HuH-7.5 (cell line): ENCODE measurements at places on chromosomes 2 and 18.

GRCh38 chr2:239636808-239637207, 236.0 kb upstream of the HDAC4 start:
- DNase-seq = no peak

DNA sequence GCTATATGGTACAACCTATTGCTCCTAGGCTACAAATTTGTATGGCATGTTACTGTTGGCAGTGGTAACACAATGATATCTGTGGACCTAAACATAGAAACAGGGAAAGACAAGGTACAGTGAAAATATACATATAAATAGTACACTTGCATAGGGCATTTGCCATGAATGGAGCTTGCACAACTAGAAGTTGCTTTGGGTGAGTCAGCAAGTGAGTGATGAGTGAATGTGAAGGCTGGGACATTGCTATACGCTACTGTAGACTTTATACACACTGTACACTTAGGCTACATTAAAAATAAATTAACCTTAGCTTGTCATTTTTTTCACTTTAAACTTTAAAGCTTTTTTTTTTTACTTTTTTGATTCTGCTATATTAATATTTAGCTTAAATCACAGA, 500.0 kb upstream of the SETBP1 start:
- DNase-seq = no peak

DNA sequence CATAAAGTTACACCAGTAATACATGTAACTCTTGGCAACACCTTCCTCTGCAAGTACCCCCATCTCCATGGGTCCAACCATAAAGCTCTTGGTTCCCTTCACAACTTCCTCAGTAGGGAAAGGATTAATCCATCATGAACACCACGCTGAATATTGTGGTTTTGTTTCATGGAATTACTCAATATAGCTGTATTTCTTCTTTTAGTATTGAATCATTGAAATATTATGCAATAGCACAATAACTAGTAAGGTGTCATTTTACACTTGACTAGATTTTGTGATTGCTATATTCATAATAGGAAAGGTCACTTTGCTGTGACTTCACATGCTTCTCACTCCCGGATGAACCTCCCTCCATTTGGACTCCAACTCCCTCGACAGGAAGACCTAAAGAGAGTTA, 29.7 kb upstream of the PID1 start:
- DNase-seq = no peak

GRCh38 chr18:70523035-70523791, 234.4 kb downstream of the SOCS6 start:
- DNase-seq = no peak

GRCh38 chr2:12478151-12479064, 238.3 kb upstream of the TRIB2 start:
- peak; percentile 12 for DNase-seq

DNA sequence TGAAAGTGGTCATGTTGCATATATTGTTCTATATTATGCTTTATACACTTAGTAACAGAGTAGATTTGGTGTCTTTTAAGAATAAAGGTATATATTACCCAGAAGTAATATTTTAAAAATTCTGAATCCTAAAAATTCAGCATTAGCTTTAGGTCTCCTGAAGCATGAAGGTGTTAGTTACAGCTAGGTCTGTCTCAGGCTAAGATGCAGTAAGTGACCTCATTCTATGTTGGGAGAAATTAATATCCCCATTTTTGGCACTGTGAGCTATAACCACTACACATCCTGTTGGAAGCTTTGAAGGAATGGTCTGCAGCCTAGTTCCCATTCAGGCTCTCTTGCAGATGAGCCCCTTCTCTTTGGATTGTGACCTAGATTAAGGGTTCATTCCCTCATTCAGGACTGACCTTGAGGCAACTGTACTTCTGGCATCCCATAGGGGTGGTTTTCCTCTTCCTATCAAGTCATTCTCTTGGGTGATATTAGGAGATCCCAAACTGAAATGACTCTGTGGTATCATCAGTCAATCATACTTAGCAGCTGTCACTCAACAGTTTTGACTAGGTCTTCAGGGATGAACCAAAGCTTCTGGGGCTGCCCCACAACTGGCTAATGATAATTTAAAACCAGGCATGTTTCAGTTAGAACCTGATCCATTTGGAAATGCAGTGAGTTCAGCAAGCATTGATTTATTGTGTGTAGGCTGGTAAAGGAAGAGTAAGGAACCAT, 117.7 kb downstream of the GPD2 start:
- no peak for DNase-seq

GRCh38 chr2:12120281-12121150, 374.1 kb downstream of the LPIN1 start:
- DNase-seq = no peak

- no peak for DNase-seq
These were observed 82.6 kb upstream of the ST8SIA3 start for GRCh38 chr18:57269756-57270155.

DNA sequence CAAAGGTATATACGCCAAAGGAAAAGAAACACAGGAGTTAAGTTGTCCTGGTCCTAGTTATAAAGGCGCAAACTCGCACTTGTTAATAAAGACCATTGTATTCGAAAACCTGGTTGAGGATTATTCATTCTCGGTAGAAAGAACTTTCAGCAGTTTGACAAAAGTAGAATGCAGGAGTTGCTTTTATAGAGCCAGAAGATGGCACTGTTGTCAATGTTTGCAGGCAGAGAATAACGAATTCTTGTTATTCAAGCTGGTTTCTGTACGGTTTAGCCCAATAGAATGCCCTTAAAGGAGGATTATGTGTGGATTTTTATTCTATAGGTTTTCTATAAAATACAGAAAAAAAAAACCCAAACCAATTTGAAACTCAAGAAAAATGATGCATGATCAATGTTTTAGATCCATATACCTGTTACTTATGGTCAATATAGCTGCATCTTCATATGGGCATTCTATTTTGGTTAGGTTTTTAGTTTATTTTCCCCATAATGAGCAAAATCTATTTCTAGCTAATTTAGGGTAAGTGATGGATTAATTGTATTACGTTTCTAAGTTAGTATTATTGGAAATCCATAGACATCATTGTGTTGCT, 510.3 kb downstream of the PLCL1 start:
- no peak for DNase-seq

GRCh38 chr18:23471486-23471885, 18.4 kb downstream of the RIOK3 start:
- no peak for DNase-seq

- DNase-seq = peak; percentile 86
These were observed 8.9 kb downstream of the TNS1 start for GRCh38 chr2:217993817-217994463.

DNA sequence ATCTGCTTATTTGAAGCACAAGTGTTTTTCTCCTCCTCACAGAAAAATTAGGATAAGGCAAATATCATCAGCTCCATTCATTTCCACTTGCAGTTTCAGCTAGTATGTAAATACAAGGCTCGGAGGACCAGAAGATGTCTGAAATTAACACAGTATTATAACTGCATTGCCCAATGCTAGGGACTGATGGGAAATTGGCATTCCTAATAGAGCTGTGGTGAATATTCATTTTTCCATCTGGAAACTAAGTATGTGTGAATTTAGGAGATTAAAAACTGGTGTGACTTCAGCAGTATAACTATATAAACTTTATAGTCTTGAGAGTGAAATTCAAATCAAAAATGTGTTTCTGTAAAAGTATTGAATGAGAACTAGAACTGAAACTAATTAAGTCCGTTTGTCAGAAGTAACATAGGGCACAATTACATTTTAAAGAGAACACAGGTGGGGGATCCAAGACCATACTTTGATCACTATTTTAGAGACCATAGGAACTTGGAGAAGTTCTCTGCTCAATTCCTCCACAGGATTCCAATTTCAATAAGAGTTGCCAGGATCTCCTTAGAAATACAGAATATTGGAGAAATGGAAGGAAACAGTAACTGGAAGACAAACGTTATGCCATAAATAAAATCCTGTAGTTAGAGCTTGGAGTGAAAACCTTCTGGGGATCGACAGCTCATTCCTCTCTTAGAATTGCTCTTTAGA, 12.1 kb upstream of the ITGA6 start:
- no peak for DNase-seq

DNA sequence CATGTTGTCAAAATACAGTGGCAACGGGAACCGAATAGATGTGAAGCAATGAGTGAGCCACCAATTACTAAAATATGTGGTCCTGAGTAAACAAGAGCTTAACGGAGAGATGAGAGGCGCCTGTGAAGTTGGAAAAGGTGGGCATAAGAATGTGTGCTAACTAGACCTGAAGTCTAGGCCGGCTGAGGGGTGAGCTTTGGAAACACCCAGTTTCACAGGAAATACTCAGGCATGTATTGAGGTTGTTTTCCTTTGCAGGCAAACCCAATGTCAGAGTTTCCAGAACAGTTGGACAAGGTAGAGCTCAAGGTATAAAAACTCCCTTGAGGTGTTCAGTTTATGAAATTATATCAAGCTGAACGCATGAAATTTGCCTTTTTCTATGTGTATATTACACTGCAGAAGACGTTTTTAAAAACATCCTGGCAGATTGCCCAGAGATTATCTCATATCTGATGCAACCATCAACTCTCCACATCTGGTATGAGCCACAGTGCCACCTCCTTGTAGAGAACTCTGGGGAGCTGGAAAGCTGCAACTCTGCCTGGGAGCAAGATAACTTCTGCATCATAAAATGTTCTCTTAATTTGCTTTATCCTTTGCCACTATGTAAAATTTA, 3.9 kb upstream of the WDSUB1 start:
- DNase-seq = peak; percentile 12

DNA sequence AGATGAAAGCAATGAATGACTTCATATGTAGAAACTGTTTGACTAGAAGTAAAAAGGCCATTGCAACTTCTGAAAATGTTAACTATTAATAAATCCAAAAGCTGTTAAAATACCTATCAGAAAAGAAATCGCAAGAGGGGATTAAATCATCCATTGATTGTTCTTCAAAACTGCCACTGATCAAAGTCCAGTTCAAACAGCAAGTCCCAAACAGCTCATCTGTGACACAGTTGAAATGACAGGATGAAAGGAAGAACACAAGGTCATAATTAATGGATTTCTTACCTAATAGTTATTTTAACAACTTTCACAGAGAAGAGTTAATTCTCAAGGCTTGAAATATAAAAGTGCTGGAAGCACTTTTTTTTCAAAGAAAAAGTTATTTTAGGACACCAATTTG, 90.4 kb downstream of the SESTD1 start:
- DNase-seq = no peak

- no peak for DNase-seq
These were observed 36.1 kb upstream of the MPPE1 start for GRCh38 chr18:11944252-11944651.

- no peak for DNase-seq
These were observed 481.0 kb downstream of the TGIF1 start for GRCh38 chr18:3931013-3931315.

DNA sequence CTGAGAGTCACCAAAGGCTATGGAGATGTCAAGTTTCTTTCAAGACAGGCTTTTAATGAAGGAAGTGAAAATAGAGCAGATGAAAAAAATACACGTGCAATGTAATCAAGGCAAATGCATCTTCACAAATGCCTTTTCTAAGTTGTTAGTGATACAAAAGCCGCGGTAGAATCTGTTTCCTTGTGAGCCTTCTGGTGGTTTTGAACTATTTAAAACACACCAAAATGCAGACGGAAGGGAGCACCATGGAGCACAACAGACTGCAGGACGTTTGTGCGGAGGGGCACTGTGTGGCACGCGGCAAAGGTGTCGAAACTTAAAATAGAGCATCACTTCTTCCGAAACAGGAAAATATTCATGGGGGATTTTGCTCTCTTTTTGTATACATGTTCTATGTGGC, 65.0 kb upstream of the BOD1L2 start:
- DNase-seq = no peak

GRCh38 chr2:233489666-233490065, 76.9 kb downstream of the USP40 start:
- no peak for DNase-seq

GRCh38 chr18:62258093-62258492, 67.0 kb upstream of the TNFRSF11A start:
- no peak for DNase-seq

DNA sequence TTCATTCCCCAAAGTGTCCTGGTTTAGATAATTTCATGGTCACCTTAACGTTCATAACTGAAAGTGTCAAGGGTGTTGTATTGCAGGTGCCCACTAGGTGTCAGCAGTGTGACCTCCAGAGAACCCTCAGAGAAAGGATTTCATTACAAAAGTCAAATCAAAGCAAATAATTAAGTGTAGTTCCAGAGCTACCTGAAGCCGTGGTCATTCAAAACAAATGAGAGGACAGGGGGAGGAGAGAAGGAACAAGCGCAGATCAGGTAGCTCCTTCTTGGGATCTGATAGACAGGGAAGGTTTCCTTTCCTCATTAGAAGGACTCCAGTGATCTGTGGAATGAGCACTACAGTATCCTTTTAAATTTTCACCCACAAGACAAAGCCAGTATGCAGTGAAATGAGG, at the start of gene SLC9A4:
SLC9A4 (plus strand) TSS at position 207 of the 400 bp plus-strand sequence. CDS start 534 bp downstream, outside the sequence.
- peak; percentile 13 for DNase-seq

DNA sequence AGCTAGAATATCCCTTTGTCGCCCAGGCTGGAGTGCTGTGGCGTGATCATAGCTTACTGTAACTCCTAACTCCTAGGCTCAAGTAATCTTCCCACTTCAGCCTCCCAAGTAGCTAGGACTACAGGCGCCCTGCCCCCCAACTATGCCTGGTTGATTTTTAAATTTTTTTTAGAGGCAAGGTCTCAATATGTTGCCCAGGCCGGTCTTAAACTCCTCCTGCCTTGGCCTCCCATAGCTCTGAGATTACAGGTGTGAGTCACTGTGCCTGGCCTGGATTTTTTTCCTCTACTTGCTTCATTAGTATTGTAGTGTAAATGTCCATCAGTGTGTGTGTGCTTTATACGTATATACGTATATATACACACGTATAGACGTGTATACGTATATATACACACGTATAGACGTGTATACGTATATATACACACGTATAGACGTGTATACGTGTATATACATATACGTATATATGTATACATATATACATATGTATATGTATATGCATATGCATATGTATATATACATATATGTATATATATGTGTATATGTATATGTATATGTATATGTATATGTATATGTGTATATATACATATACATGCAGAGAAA, 124.4 kb downstream of the DIS3L2 start:
- DNase-seq = no peak

GRCh38 chr2:27847333-27847732, 42.9 kb downstream of the RBKS start:
- no peak for DNase-seq

GRCh38 chr2:101267671-101268656, 15.3 kb downstream of the CNOT11 start:
- no peak for DNase-seq

GRCh38 chr2:168705534-168706470, 96.6 kb upstream of the NOSTRIN start:
- DNase-seq = no peak

DNA sequence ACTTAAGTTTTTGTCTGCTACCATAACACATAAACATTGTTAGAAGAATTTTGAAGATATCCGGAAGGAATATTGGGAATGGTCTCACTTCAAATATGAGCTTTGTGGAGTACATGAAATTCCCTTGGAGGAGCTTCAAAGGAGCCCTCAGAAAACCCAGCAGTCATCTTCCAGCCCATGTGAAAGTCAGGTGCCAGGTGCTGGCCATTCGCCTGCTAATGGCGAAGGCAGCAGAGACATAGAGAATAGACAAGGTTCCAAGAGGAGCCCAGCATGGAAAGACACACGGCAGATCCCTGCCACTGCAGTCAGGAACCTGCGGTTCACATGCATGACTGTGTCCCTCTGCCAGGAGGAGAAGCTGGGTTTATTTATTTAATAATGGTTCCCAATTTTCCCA, 40.0 kb upstream of the EPG5 start:
- DNase-seq = no peak
